ENCODE measurements at places on chromosomes 3 and 15.

DNA sequence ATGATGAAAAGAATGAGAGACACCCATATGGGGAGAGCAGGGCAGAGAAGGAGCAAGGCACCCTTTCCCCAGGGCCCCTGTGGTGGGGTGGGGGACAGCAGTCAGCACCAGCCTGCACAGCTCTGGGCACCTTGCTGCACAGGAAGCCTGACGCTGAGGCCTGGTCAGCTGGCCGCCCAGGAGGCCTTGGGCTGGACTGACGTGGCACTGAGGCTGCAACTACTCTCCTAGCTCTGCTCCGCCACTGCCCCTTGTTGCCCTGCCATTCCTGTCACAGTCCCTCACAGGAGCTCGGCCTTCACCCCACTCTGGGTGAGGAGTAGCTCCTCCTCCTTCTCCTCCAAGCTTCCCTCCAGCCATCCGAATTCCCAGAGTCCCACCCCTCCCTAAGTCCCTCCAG, 99.7 kb downstream of the CPN2 start:
- DNase-seq = no peak

DNA sequence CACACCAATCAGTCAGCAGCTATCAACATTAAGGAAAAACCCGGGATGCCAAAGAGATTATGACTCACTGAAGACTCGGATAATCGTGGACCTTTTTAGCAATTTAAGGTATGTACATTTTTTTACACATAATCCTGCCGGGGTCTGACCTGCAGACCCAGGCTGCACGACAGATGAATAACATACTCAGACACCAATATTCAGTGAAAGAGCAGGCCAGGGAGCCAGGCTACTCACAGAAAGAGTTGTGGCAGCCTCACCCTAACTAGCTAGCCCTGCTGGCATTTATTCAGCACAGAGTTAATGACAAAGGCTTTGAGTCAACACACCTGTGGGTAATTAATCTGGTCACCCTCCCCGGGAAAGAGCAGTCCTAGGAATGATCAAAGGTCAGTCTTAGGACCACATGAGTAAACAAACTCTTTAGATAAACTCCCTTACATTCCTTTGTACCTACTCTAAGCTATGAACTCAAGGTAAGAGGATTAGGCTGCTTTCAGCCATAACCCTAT, 727.5 kb downstream of the TBL1XR1 start:
- no peak for DNase-seq

DNA sequence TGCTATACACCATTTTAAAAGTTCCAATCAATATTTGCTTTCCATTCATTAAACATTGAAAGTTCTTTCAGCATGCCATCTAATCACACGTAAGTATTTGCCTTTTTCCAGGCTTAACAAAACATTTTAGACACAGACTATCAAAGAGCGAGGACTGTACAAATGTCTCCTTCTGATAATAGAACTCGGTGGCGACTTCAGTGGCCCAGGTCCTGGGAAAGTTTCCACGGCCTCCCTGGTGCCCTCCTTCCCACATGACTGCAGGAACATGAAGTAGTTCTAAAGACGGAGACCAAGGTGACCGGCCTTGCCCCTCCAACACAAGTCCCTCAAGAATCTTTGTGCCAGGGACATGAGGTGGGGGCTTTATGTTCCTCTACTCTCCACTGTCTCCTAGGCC, 174.6 kb upstream of the KBTBD8 start:
- no peak for DNase-seq

- no peak for DNase-seq
Observed at GRCh38 chr3:52153389-52154096, 680 bp downstream of the POC1A start.

DNA sequence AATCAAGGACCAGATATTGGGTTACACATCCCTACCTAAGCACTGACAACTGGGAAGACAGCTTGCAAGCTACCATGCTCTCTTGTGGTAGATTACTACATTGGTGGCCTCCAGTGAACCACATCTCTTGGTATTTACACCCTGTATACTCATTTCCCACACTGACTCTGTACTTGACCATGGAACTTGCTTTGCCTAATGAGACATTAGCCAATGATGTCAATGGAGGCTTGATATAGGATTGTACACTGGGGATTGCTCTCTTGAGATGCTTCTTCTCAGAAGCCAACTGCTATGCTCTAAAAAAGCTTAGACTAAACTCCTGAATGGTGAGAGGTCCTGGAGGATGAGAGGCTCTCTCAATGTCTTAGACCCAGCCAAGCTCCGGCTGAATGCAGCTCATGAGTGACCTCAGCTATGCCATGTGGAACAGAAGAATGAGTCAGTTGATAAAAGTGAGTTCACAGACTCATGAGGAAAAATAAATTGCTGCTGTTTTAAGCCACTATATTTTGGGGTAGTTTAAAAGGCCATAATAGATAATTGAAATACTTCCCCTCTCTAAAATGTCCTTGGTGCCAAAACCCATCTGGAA, 61.5 kb upstream of the GALNT15 start:
- no peak for DNase-seq

- DNase-seq = no peak
Observed at GRCh38 chr3:11726146-11726545, 82.4 kb upstream of the VGLL4 start.

- no peak for DNase-seq
Observed at GRCh38 chr3:35137612-35138011, 501.7 kb upstream of the ARPP21 start.

- DNase-seq = no peak
Observed at GRCh38 chr3:158522221-158523136, 48.5 kb upstream of the MLF1 start.

DNA sequence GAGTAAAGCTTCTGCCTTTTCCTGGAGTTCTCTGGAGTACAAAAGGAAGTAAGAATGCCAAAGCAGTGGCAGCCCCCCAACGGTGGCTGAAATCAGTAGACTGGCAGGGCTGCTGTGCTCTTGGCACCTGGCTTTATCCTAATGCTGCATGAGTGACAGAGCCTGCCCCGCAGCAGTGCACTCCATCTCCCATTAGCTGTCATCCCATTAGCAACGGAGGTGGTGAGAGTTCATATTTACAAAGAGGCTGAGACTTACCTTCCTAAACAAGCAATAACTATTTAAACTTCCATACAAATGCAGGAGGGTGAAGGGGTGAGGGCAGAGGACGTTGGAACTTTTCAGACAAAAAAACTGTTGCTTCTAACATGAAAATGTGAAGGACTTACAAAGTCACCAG, 51.9 kb downstream of the SERPINI1 start:
- DNase-seq = no peak

GRCh38 chr3:36957063-36957462, 12.2 kb upstream of the TRANK1 start:
- no peak for DNase-seq

DNA sequence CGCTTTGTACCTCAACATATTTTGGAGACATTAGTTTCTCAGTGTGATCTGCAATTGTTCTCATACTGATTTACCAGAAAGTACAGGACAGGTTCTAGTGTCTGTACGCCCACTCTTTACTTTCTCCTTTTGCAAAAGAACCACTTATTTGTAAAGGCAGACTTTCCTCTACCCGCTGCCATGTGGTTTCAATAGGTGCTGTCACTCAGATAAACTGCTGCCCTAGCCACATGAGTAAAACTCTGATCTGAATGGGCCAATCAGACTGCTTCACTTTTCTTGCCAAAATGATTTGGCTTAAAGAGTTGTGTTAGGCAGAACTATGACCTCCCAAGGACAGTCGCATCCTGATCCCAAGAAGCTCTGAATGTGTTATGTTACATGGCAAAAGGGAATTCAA, 984.6 kb upstream of the NR2F2 start:
- no peak for DNase-seq

DNA sequence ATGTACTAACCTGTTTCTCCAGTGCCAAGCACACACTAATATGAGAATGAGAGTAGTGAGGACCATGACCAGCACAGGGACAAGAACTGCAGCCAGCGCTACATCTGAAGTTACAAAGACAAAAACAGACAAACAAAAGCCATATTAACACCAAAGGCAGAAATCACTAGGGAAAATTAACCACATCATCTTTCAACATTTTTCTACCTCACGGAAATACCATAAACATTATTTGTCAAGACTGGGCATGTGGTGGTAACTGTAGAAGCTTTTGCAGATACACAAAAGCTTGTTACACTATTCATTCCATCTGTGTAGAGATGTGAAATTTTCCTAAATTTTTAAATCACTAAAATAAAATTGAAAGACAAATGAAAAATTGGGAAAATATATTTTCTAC, 44.9 kb downstream of the ST3GAL6 start:
- DNase-seq = no peak

- DNase-seq = no peak
Observed at GRCh38 chr3:37189109-37189508, 14.7 kb upstream of the LRRFIP2 start.

- no peak for DNase-seq
Observed at GRCh38 chr3:110542552-110543150, 529.0 kb upstream of the NECTIN3 start.

GRCh38 chr15:83443076-83443847, 3.9 kb upstream of the SH3GL3 start:
- no peak for DNase-seq

All from stimulated activated CD8-positive, alpha-beta memory T cell treated with anti-CD3 and anti-CD28 coated beads, Interleukin-15, amount 100 ng/mL, for 1 hour (primary cell).